AG04450 (cell line): ENCODE measurements at places on chromosomes 4 and X. TPM values are rescaled to one million over a fixed set of nuclear protein-coding genes. Genes with fewer than 3 reads are reported as not detected.

Gene DCAF4L1
- polyA plus RNA-seq = 0.01 and 0.04 TPM in 2 replicates

Gene SATL1
- not detected in 2 replicates for polyA plus RNA-seq

Gene CSAG3
- not detected in 2 replicates for polyA plus RNA-seq

Gene ABCG2
- 1.1 and 1.2 TPM in 2 replicates for polyA plus RNA-seq

Gene CXorf49B
- not detected in 2 replicates for polyA plus RNA-seq

Gene PNMA6F
- polyA plus RNA-seq = not detected in 2 replicates

Gene TRIM2
- 30.4 and 31.3 TPM in 2 replicates for polyA plus RNA-seq

Gene AFM
- polyA plus RNA-seq = not detected in 2 replicates

Gene TRAM1L1
- 3.7 and 5.2 TPM in 2 replicates for polyA plus RNA-seq

Gene H2AZ1
- 355 and 447 TPM in 2 replicates for polyA plus RNA-seq

Gene CAPN6
- polyA plus RNA-seq = not detected in 2 replicates

Gene SH3BGRL
- 186 and 276 TPM in 2 replicates for polyA plus RNA-seq

Gene ARHGAP36
- polyA plus RNA-seq = not detected in 2 replicates

Gene SPATA4
- 0.09 and 0.11 TPM in 2 replicates for polyA plus RNA-seq

Gene PLK4
- polyA plus RNA-seq = 4.8 and 8.6 TPM in 2 replicates

Gene LRCH2
- 4.4 and 6.1 TPM in 2 replicates for polyA plus RNA-seq

Gene LRP2BP
- 0.05 and 0.09 TPM in 2 replicates for polyA plus RNA-seq

Gene ETDA
- polyA plus RNA-seq = not detected in 2 replicates

Gene ABCE1
- polyA plus RNA-seq = 73.2 and 82.0 TPM in 2 replicates

Gene ADGRG4
- not detected in 2 replicates for polyA plus RNA-seq

Gene ZNF185
- polyA plus RNA-seq = 8.7 and 10.3 TPM in 2 replicates

Gene DNAAF6
- not detected in 2 replicates for polyA plus RNA-seq

Gene LUZP4
- polyA plus RNA-seq = not detected in 2 replicates

Gene SPARCL1
- not detected in 2 replicates for polyA plus RNA-seq

Gene CENPVL2
- polyA plus RNA-seq = not detected in 2 replicates

Gene IGSF1
- polyA plus RNA-seq = not detected in 2 replicates

Gene CXorf51A
- not detected in 2 replicates for polyA plus RNA-seq

Gene PWWP3B
- polyA plus RNA-seq = 0.02 and 0.04 TPM in 2 replicates

Gene FAAH2
- 0.53 TPM in 1 of 2 replicates, not detected in the other for polyA plus RNA-seq

Gene L1CAM
- polyA plus RNA-seq = 0.06 and 0.10 TPM in 2 replicates

Gene FAM13A
- polyA plus RNA-seq = 21.3 and 27.6 TPM in 2 replicates

Gene VCX3B
- not detected in 2 replicates for polyA plus RNA-seq

Gene SLIT2
- 15.2 and 16.0 TPM in 2 replicates for polyA plus RNA-seq

Gene HTRA3
- 16.3 and 19.7 TPM in 2 replicates for polyA plus RNA-seq

Gene INTS6L
- 6.9 and 10.4 TPM in 2 replicates for polyA plus RNA-seq

Gene BMPR1B
- 0.42 and 0.60 TPM in 2 replicates for polyA plus RNA-seq

Gene GABRB1
- polyA plus RNA-seq = 7.1 and 8.1 TPM in 2 replicates

Gene MGARP
- 42.6 and 57.7 TPM in 2 replicates for polyA plus RNA-seq

Gene SPP1
- polyA plus RNA-seq = 0.29 and 0.69 TPM in 2 replicates

Gene GATA1
- polyA plus RNA-seq = not detected in 2 replicates

Gene ZNF41
- 4.5 and 6.2 TPM in 2 replicates for polyA plus RNA-seq

Gene SORCS2
- polyA plus RNA-seq = 0.29 and 0.65 TPM in 2 replicates

Gene SSX4
- not detected in 2 replicates for polyA plus RNA-seq

Gene EDA
- polyA plus RNA-seq = 0.02 TPM in 1 of 2 replicates, not detected in the other

Gene IL3RA
- not detected in 2 replicates for polyA plus RNA-seq

Gene GRID2
- polyA plus RNA-seq = not detected in 2 replicates

Gene KLHL8
- 6.3 and 9.0 TPM in 2 replicates for polyA plus RNA-seq

Gene RASGEF1B
- 0.04 TPM in 1 of 2 replicates, not detected in the other for polyA plus RNA-seq

Gene ARX
- polyA plus RNA-seq = not detected in 2 replicates

Gene TEX11
- polyA plus RNA-seq = not detected in 2 replicates
